ENCODE measurements at places on chromosomes 2 and 18. TPM values are rescaled to one million over a fixed set of nuclear protein-coding genes. Genes with fewer than 3 reads are reported as not detected.

Gene TMEM18
- 25.1 TPM for total RNA-seq

GRCh38 chr2:7730990-7731389 lies 813.8 kb downstream of the RNF144A start:
- H3K27ac ChIP-seq = peak overlapping the region; percentile 37
- H3K4me1 ChIP-seq = peaks cover 10% of the 10 kb centered on the region
- H3K27me3 ChIP-seq = no peaks in the 10 kb centered on the region
- H3K4me3 ChIP-seq = peak overlapping the region; percentile 71
- DNase-seq = no peak
- H3K36me3 ChIP-seq = no peaks in the 10 kb centered on the region

DNA sequence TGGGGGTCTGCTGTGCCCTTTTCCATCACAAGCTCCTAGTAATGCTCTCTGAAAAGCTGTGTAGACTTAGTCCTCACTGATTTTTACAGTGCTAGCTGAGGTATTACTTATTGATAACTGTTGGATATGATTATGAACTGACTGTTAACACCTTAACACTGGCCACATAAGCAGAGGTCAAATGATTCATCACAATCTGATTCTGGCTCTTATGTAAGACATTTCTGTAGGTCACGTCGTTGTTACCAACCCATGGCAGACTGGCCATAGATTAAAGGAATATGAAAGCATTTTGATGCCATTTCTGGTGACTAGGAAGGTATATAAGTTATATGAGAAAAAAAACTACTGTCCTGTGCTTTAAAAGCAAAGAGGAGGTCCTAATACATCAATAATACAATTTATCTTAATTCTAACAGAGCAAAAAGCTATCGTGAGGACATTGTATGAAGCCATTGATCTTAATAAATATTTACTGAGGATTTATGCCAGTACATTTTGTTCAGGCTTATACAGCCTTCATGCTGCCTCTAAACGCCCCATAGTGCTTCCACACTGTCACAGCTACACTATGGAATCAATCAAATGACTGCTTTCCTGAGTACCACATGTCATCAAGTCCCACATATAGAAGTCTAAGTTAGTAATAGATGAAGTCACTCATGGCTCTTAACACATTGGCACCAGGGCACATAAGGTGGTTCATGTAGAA lies 6.9 kb upstream of the RND3 start:
- no peak for DNase-seq
- no peak overlapping the region for H3K27ac ChIP-seq
- peaks cover 11% of the 10 kb centered on the region for H3K27me3 ChIP-seq
- no peaks in the 10 kb centered on the region for H3K4me1 ChIP-seq
- H3K4me3 ChIP-seq = no peak overlapping the region

DNA sequence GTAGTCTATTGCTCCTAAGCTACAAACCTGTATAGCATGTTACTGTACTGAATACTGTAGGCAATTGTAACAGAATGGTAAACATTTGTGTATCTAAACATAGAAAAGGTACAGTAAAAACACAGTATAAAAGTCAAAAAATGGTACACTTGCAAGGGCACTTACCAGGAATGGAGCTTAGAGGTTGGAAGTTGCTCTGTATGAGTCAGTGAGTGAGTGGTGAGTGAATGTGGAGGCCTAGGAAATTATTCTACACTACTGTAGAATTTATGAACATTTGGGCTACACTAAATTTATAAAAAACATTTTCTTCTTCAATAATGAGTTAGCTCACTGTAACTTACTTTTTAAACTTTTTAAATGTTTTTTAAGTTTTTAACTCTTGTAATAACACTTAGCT lies 19.0 kb downstream of the NABP1 start:
- H3K36me3 ChIP-seq = peaks cover 16% of the 10 kb centered on the region
- H3K4me3 ChIP-seq = no peak overlapping the region
- H3K27ac ChIP-seq = no peak overlapping the region
- H3K4me1 ChIP-seq = peaks cover 14% of the 10 kb centered on the region
- no peak for DNase-seq

Gene ZNF804A
- total RNA-seq = not detected

- no peaks in the 10 kb centered on the region for H3K36me3 ChIP-seq
- peaks cover 11% of the 10 kb centered on the region for H3K4me1 ChIP-seq
- no peak for DNase-seq
- peaks cover 2% of the 10 kb centered on the region for H3K27me3 ChIP-seq
- H3K4me3 ChIP-seq = no peak overlapping the region
Observed at GRCh38 chr2:98140210-98140609, 53.2 kb downstream of the VWA3B start.

Measured in activated naive CD4-positive, alpha-beta T cell treated with anti-CD3 and anti-CD28 coated beads for 36 hours (primary cell).